ENCODE measurements at places on chromosomes 11 and 22. TPM values are rescaled to one million over a fixed set of nuclear protein-coding genes. Genes with fewer than 3 reads are reported as not detected.

GRCh38 chr22:44572414-44573207 is 74.6 kb upstream of the RTL6 start:
- H3K27me3 ChIP-seq, result peaks cover 5% of the 10 kb centered on the region
- no peak overlapping the region for H3K4me3 ChIP-seq
- peak; percentile 57 for DNase-seq
- no peaks in the 10 kb centered on the region for H3K4me1 ChIP-seq
- H3K27ac ChIP-seq, result no peak overlapping the region

- peaks cover 25% of the 10 kb centered on the region for H3K4me1 ChIP-seq
- DNase-seq, result no peak
- H3K36me3 ChIP-seq, result no peaks in the 10 kb centered on the region
- peak overlapping the region; percentile 94 for H3K27ac ChIP-seq
Measured at GRCh38 chr11:120339394-120339890, 3.2 kb downstream of the ARHGEF12 start.

GPR137 gene
- total RNA-seq, result 38.6 TPM

SLC22A8 gene
- total RNA-seq, result not detected

GRCh38 chr22:43477966-43478365 is 66.2 kb downstream of the MPPED1 start:
- no peaks in the 10 kb centered on the region for H3K4me1 ChIP-seq
- DNase-seq, result no peak
- no peak overlapping the region for H3K27ac ChIP-seq

DNA sequence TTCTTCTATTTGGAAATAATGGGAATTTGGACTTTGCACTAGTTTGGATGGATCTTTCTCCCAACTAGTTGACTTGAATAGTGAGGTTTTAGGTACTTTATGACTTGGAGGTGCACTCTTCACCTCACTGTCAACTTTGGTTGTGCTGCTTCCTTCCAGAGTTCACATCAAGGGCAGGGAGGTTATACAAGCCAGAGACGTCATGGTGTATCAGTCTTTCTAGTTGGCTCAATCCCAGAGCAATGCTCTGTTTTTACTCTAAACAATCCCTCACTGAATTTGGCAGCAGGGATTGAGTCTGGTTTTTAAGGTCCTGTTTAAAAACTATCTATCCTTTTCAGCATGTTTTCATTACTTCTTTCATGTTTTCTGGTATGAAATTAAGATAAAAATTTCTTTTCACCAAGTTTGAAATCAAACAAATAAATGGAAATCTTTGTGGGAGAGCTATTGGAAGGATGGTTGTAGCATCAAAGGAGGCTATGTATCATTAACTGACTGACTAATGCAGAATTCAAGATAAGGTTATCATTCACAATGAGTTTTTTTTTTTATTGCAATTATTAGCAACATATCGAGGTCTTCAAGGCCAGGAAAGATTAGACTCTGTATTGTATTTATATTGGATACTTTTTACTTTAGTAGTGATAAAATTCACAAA is 28.0 kb upstream of the ZBED5 start:
- peaks cover 5% of the 10 kb centered on the region for H3K4me1 ChIP-seq
- no peak for DNase-seq
- H3K27ac ChIP-seq, result no peak overlapping the region
- no peaks in the 10 kb centered on the region for H3K27me3 ChIP-seq
- H3K4me3 ChIP-seq, result no peak overlapping the region

- H3K4me1 ChIP-seq, result no peaks in the 10 kb centered on the region
- DNase-seq, result no peak
- no peak overlapping the region for H3K27ac ChIP-seq
- no peak overlapping the region for H3K4me3 ChIP-seq
Measured at GRCh38 chr11:122270535-122270934, 154.5 kb upstream of the BLID start.

OR52I2 gene
- not detected for total RNA-seq

GRCh38 chr11:105468154-105468553 is 141.7 kb upstream of the GRIA4 start:
- H3K27me3 ChIP-seq, result no peaks in the 10 kb centered on the region
- H3K36me3 ChIP-seq, result no peaks in the 10 kb centered on the region
- no peak overlapping the region for H3K4me3 ChIP-seq
- DNase-seq, result no peak

- H3K27ac ChIP-seq, result no peak overlapping the region
- H3K4me3 ChIP-seq, result no peak overlapping the region
- no peaks in the 10 kb centered on the region for H3K27me3 ChIP-seq
- no peak for DNase-seq
- no peaks in the 10 kb centered on the region for H3K4me1 ChIP-seq
- no peaks in the 10 kb centered on the region for H3K36me3 ChIP-seq
Measured at GRCh38 chr11:104995001-104995408, 26.6 kb upstream of the CASP4 start.

DNA sequence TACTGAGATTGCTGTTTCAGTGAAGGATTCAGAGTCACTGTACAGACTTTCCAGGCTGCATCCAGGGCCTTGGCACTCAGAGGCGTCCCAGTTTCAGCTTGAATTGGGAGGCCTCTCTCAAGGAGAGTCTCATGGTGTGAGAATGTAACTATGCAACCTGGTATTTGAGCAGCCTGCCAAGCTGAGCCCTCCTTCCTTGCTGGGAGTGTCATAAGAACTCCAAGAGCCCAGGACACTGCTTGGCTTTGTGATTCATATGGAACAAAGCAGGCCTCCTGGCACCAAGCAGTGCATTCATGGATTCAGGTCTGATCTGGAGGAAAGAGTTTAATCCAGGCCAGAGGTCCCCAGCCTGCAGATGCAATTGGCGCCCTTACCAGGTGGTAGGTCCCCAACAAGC is 171.7 kb downstream of the DBX1 start:
- DNase-seq, result no peak
- no peaks in the 10 kb centered on the region for H3K36me3 ChIP-seq
- peaks cover 8% of the 10 kb centered on the region for H3K4me1 ChIP-seq
- H3K4me3 ChIP-seq, result no peak overlapping the region
- peak overlapping the region; percentile 39 for H3K27ac ChIP-seq

- no peaks in the 10 kb centered on the region for H3K36me3 ChIP-seq
- H3K4me1 ChIP-seq, result no peaks in the 10 kb centered on the region
- H3K27me3 ChIP-seq, result no peaks in the 10 kb centered on the region
Measured at GRCh38 chr11:84145616-84146185, 859.5 kb upstream of the CCDC90B start.

LMO1 gene
- not detected for total RNA-seq

- H3K27me3 ChIP-seq, result no peaks in the 10 kb centered on the region
- H3K36me3 ChIP-seq, result peaks cover 25% of the 10 kb centered on the region
- no peak overlapping the region for H3K27ac ChIP-seq
- peak; percentile 62 for DNase-seq
- no peak overlapping the region for H3K4me3 ChIP-seq
Measured at GRCh38 chr22:25182131-25183110, 17.2 kb upstream of the CRYBB3 start.

DNA sequence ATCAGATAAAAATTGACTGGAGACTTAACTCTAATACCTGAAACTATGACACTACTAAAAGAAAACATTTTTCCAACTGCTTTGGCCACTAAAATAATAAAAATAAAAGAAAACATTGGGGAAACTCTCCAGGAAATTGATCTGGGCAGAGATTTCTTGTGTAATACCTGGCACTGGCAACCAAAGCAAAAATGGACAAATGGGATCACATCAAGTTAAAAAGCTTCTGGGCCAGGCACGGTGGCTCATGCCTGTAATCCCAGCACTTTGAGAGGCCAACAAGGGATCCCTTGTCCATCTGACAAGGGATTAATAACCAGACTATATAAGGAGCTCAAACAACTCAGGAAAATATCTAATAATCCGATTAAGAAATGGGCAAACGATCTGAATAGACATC is 64.6 kb upstream of the RAB1B start:
- no peak overlapping the region for H3K27ac ChIP-seq
- H3K4me3 ChIP-seq, result no peak overlapping the region
- no peaks in the 10 kb centered on the region for H3K36me3 ChIP-seq
- H3K4me1 ChIP-seq, result no peaks in the 10 kb centered on the region
- no peaks in the 10 kb centered on the region for H3K27me3 ChIP-seq

DNA sequence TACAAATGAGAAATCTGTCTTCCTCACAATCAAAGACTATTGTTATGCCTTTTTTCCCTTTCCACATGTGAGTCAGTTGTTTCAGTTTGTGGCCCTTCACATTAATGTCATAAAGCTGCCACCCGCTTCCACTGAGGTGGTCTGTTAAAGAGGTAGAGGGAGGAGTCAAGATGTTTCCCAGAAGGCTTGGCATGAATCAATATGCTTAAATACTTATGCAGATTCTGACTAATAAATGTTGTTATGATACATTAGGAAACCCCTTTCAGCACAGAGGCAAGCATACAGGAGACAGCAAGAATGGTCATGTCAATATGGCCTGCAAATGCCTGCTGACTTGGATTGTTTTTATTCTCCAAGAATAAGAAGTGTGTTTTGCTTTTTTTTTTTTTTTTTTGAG is 6.5 kb downstream of the RTN3 start:
- H3K4me1 ChIP-seq, result peaks cover 20% of the 10 kb centered on the region
- H3K36me3 ChIP-seq, result no peaks in the 10 kb centered on the region
- no peak overlapping the region for H3K27ac ChIP-seq
- no peak overlapping the region for H3K4me3 ChIP-seq
- DNase-seq, result no peak
- no peaks in the 10 kb centered on the region for H3K27me3 ChIP-seq

KCNJ5 gene
- total RNA-seq, result 8.5 TPM

- no peaks in the 10 kb centered on the region for H3K36me3 ChIP-seq
- DNase-seq, result no peak
- peak overlapping the region; percentile 74 for H3K4me3 ChIP-seq
- H3K27me3 ChIP-seq, result no peaks in the 10 kb centered on the region
Measured at GRCh38 chr11:72111300-72112142, 974 bp downstream of the ANAPC15 start.

OR10D3 gene
- not detected for total RNA-seq

DNA sequence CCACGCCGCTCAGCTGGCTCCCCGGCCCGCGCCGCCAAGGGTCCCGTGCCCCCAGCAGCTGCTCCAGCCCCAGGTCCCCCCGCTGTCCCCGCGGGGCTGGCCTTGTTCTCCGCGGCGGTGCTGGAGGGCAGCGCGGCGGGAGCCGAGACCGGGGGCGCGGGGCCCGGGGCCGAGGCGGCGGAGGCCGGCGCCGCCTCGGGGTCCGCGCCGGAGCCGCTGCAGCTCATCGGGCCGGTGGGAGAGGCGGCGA is 128 bp downstream of the TAF10 start:
- DNase-seq, result no peak
- no peaks in the 10 kb centered on the region for H3K27me3 ChIP-seq
- peak overlapping the region; percentile 75 for H3K4me3 ChIP-seq
- peak overlapping the region; percentile 99 for H3K27ac ChIP-seq
- peaks cover 64% of the 10 kb centered on the region for H3K36me3 ChIP-seq

DNA sequence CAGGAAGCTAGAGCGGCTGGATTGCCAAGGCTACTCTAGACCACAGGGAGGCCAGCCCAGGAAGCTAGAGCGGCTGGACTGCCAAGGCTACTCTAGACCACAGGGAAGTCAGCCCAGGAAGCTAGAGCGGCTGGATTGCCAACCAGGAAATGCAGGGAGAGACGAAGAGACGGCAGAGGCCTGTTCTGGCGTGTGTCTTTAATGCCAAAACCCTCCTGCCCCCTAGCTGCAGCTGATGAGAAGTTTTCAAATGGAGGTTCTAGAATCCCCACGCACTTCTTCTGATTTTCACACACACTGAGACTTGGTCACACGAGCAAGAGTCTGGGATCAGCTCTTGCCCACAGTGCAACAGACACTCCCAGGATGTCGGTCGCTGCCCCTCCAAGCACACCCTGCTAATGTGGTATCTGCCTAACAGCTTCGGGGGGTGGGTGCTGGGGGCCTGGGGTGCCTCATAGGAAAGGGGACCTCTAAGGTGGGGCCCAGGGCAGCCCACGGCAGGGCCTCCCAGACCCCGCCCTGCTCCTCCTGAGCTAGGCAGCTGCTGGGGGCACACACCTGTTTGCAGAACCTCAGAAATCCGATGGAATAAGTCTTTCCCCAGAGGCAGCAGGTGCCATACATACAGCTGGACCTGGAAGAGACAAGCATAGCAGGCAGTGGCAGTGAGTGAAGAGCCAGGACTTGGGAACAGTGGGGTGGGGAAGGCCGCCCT is 28.5 kb downstream of the MAFF start:
- no peak overlapping the region for H3K4me3 ChIP-seq
- H3K4me1 ChIP-seq, result peaks cover 22% of the 10 kb centered on the region
- peak overlapping the region; percentile 59 for H3K27ac ChIP-seq
- no peaks in the 10 kb centered on the region for H3K27me3 ChIP-seq
- no peak for DNase-seq

- H3K4me1 ChIP-seq, result peaks cover 13% of the 10 kb centered on the region
- H3K27me3 ChIP-seq, result no peaks in the 10 kb centered on the region
- DNase-seq, result no peak
- no peak overlapping the region for H3K27ac ChIP-seq
Measured at GRCh38 chr11:113311536-113311935, 2.8 kb upstream of the TTC12 start.

DNA sequence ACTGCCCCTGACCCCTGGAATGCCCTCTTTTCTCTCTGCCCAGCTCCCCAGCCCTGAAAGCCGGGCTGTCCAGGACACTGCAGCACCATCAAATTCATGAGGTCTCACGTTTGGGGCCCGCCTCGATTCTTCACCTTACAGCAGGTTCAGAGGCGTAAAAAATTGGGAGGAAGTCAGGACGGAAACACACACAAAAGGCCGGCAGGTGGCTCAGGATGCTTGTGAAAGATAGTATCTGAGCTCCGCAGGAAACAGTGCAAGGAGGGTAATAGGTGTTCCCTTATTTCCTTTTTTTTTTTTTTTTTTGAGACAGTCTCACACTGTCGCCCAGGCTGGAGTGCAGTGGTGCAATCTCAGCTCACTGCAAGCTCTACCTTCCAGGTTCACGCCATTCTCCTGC is 4.1 kb downstream of the RFPL2 start:
- H3K36me3 ChIP-seq, result no peaks in the 10 kb centered on the region
- DNase-seq, result no peak
- no peak overlapping the region for H3K27ac ChIP-seq

TPBGL gene
- 0.64 TPM for total RNA-seq

TRIM51 gene
- not detected for total RNA-seq

DNA sequence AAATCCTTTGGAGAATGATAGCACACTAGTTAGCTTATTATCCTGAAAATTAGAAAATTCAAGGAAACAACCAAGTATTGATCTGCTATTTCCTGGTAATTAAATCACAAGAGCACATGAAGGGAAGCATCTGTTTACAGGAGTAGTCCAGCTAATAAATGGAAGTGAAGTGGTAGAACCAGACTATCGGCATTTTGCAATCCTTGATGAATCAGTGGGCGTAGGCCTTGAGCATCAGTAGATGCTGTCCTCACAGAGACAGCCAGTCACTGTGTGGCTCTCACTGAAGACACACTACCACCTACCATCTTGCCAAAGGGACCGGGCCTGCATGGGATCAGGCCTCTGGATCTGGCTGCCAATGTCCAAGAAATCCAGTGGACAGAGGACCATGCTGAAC is 69.8 kb downstream of the FBLN1 start:
- no peak overlapping the region for H3K4me3 ChIP-seq
- H3K36me3 ChIP-seq, result no peaks in the 10 kb centered on the region
- peaks cover 9% of the 10 kb centered on the region for H3K27me3 ChIP-seq

- H3K4me3 ChIP-seq, result no peak overlapping the region
- no peaks in the 10 kb centered on the region for H3K27me3 ChIP-seq
- no peaks in the 10 kb centered on the region for H3K36me3 ChIP-seq
- no peaks in the 10 kb centered on the region for H3K4me1 ChIP-seq
- H3K27ac ChIP-seq, result no peak overlapping the region
Measured at GRCh38 chr11:86718999-86719398, 46.6 kb upstream of the ME3 start.

SLC15A3 gene
- 139 TPM for total RNA-seq

GRCh38 chr22:42368379-42369249 is 63.6 kb downstream of the NFAM1 start:
- no peaks in the 10 kb centered on the region for H3K36me3 ChIP-seq
- H3K27me3 ChIP-seq, result peaks cover 13% of the 10 kb centered on the region
- peak overlapping the region; percentile 63 for H3K4me3 ChIP-seq
- DNase-seq, result no peak
- H3K4me1 ChIP-seq, result peaks cover 18% of the 10 kb centered on the region

KRTAP5-7 gene
- 0.46 TPM for total RNA-seq

Measured in upper lobe of right lung (tissue), 1 donor.